MM.1S (cell line): ENCODE measurements at places on chromosomes 3 and 15.
A peak's percentile ranks its signal among the peaks of the same experiment; 100 is the strongest.

GRCh38 chr3:129775870-129776269, 117.6 kb downstream of the TMCC1 start:
- H3K4me1 ChIP-seq: no peaks in the 10 kb centered on the region
- no peaks in the 10 kb centered on the region for H3K36me3 ChIP-seq
- no peak overlapping the region for H3K4me3 ChIP-seq
- no peak for DNase-seq

DNA sequence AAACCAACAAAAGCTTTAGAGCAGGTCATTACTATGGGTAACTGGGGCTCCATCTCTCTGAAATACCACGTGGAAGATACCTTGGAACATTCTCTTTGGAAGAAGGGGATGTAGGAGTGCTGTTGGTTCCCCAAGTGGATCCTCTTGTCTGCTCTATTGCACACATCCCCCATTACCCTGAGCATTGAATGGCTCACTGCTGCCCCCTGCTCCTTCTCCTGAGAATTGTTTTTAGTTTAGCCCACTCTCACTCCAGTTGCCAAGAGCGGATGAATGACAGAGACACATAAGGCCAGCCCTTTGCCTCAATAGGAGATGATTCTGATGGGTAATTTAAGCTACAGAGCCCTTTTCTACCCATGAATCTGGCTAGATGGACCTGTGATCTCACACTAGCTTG, 135.6 kb upstream of the SUCLG2 start:
- no peak overlapping the region for H3K4me3 ChIP-seq
- peak; percentile 41 for DNase-seq
- no peaks in the 10 kb centered on the region for H3K36me3 ChIP-seq

DNA sequence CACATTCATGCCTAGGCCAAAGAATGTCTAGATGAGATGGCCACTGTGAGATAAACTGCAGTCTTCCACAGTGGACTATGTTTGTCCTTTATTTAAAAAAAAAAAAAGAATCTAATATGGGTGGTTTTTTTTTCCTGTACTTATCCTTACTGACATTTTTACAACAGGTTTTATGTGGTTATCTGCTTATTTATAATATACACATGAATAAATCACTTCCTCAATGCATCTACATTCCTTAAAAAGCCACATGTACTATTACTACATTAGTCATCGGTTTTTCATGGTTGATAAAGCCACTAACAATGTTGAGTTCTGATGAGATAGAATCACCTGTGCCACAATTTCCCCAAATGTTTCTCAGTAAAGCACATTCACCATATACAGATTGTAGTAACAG, 341.3 kb upstream of the THBS1 start:
- no peak overlapping the region for H3K4me3 ChIP-seq
- no peak overlapping the region for H3K27ac ChIP-seq
- DNase-seq: no peak
- no peaks in the 10 kb centered on the region for H3K4me1 ChIP-seq
- no peaks in the 10 kb centered on the region for H3K27me3 ChIP-seq

GRCh38 chr3:123535580-123535979, 49.3 kb downstream of the HACD2 start:
- H3K27me3 ChIP-seq: no peaks in the 10 kb centered on the region
- H3K4me1 ChIP-seq: peaks cover 33% of the 10 kb centered on the region
- DNase-seq: no peak
- no peak overlapping the region for H3K4me3 ChIP-seq
- H3K27ac ChIP-seq: no peak overlapping the region
- no peaks in the 10 kb centered on the region for H3K36me3 ChIP-seq

DNA sequence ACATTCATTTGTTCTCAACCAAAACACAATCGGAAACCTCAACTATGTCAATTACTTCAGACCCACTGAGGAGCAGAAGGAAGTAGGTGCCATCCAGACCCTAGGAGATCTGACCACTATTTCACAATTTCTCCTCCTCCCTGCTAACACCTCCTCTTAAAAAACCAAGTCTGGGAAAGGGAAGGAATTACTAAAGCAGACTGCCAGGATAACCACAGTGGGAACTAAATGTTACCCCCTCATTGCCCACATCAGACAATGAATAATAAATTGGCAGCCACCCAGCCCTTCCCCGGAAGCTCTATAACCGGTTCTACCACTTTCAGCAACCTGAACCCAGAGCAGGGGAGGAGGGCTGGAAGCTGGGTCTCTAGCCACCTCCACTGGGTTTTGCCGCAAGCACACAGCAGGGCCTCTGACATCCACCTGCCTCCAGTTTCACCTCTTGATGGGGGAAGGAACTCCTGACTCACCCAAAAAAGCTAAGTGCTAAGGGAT, 17.6 kb downstream of the C15orf62 start:
- H3K4me3 ChIP-seq: no peak overlapping the region
- no peaks in the 10 kb centered on the region for H3K36me3 ChIP-seq
- peaks cover 2% of the 10 kb centered on the region; the same call in 1 of the 2 replicates for H3K4me1 ChIP-seq
- H3K27me3 ChIP-seq: no peaks in the 10 kb centered on the region

DNA sequence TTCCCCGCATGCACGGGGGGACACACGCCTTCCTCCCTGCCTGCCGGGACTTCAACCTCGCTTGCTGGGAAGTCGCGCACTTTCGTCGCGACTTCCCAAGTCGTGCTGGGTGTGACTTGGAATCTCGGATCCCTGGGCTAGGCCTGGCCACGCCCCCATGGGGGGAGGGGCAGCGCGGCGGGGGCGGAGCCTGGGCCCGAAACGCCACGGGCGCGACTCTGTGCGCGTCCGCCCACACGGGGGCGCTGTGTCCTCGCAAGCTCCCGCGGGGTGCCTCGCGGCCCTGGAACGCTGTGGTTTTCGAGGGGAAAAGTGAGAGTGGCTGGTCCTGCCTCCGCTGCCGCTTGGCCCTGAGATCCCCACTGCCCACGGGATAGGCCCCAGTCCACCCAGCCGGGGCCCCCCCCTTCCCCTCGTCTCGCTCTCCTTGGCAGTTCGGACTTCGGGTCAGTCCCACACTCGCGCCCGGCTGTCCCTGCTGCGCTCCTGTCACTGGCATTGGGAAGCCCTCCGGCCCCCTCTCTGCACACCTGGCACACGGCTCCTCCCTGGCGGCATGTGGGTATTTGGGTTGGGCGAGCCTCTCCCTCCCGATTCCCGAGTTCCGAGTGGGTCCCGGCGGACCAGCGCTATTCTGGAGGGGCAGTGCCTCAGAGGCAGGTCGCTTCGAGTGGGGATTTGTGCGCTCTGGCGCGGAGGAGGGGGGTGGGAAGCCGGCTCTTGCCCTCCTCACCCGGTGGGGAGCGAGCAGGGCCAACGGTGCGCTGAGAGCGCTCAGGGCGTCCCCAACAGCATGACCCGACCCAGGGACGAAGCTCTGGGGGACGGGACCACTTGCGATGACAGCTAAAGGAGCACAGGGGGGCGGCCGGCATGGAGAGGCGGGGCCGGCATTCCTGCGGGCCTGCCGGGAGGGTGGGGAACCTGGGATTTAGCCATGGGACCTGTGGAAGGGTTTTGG, 23.6 kb downstream of the SEC61A1 start:
- peak overlapping the region; percentile 44 for H3K4me3 ChIP-seq
- DNase-seq: peak; percentile 84
- H3K27me3 ChIP-seq: no peaks in the 10 kb centered on the region
- H3K4me1 ChIP-seq: peaks cover 13% of the 10 kb centered on the region

DNA sequence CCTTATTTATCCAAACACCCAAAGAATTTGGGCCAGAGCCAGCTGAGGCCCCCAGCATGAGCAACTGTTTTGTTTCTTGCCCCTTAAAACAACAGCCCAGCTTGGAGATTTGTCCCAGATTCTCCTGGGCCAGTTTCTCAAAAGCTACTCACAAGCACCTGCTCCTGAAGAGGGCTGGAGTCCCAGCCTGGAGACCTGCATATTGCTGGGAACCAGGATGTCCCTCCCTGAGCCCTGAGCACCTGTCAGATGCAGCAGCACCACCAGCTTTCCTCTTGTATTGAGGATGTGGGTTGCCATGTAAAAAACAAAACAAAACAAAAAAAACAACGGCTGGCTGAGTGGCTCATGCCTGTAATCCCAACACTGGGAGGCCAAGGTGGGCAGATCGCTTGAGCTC, 7.0 kb upstream of the RFT1 start:
- no peak for DNase-seq
- no peaks in the 10 kb centered on the region for H3K27me3 ChIP-seq
- no peak overlapping the region for H3K27ac ChIP-seq
- H3K4me1 ChIP-seq: no peaks in the 10 kb centered on the region
- H3K4me3 ChIP-seq: no peak overlapping the region
- no peaks in the 10 kb centered on the region for H3K36me3 ChIP-seq

- H3K36me3 ChIP-seq: no peaks in the 10 kb centered on the region
- no peaks in the 10 kb centered on the region for H3K4me1 ChIP-seq
- no peak overlapping the region for H3K27ac ChIP-seq
- DNase-seq: no peak
Measured at GRCh38 chr3:28502397-28502937, 153.8 kb upstream of the AZI2 start.

DNA sequence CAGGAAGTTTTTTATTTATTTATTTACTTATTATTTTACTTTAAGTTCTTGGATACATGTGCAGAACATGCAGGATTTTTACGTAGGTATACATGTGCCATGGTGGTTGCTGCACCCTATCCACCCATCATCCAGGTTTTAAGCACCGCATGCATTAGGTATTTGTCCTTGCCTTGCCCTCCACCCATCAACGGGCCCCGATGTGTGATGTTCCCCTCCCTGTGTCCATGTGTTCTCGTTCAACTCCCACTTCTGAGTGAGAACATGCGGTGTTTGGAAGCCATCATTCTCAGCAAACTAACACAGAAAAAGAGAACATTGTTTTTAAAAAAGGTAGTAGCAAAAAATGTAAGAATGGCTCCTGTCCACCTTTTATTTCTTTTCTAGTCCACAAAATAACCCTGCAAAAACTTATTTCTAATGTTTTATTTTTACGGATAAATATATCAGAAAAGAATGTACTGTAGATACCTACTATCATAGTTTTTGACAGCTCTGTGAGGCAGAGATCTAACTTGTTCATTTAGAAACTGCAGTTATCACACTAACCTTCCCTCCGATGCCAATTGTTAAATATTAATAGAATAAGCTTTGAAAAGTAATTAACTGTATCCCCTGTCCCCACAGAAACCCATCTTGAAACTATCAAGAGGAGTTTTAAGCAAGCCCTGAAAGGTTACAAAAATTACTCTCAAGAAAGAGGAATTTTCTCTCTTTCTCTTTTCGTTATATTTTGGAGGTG, 189.2 kb downstream of the LPP start:
- H3K27me3 ChIP-seq: no peaks in the 10 kb centered on the region
- H3K4me3 ChIP-seq: no peak overlapping the region
- no peak overlapping the region for H3K27ac ChIP-seq
- H3K4me1 ChIP-seq: no peaks in the 10 kb centered on the region
- no peaks in the 10 kb centered on the region for H3K36me3 ChIP-seq

GRCh38 chr15:59399465-59400102, 26.9 kb upstream of the MYO1E start:
- H3K36me3 ChIP-seq: no peaks in the 10 kb centered on the region
- no peak overlapping the region for H3K4me3 ChIP-seq
- H3K4me1 ChIP-seq: peaks cover 3% of the 10 kb centered on the region; the same call in 1 of the 2 replicates
- no peaks in the 10 kb centered on the region for H3K27me3 ChIP-seq
- DNase-seq: no peak
- no peak overlapping the region for H3K27ac ChIP-seq

DNA sequence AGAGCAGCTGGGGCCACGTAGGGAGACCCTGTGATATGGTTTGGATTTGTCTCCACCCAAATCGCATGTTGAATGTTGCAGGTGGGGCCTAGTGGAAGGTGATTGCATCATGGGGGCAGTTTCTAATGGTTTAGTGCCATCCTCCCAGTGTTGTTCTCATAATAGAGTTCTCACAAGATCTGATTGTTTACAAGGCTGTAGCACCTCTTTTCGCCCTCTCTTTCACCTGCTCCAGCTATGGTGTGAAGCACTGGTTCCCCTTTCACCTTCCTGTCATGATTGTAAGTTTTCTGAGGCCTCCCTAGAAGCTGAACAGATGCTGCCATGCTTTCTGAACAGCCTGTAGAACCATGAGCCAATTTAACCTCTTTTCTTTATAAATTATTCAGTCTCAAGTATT, 198.9 kb upstream of the CBLB start:
- DNase-seq: no peak
- H3K4me1 ChIP-seq: 0 out of 2 replicates have a peak, but pooled peaks cover 4% of the 10 kb centered on the region
- H3K27me3 ChIP-seq: no peaks in the 10 kb centered on the region
- no peak overlapping the region for H3K27ac ChIP-seq
- no peak overlapping the region for H3K4me3 ChIP-seq
- no peaks in the 10 kb centered on the region for H3K36me3 ChIP-seq
